DMS79 (cell line): ENCODE measurements at places on chromosomes 6 and 20.

DNA sequence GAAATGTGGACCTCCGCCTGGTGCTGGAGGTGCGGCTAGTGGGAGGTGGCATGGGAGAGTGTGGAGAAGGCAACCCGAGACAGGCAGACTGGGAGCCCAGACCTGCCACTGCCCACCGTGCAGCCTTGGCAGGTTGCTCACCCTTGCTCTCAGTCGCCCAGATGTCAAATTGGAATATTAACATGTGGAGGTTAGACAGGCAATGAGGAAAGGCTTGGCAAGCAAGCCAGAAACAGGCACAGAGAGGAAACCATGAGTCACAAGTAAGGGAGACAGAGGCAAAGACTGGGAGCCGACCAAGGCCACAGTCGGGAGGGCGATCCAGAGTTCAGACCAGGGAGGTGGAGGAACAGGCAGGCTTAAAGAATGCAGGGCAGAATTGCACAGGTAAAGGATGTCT is 178.2 kb downstream of the FOXC1 start:
- DNase-seq = no peak

GRCh38 chr6:11491596-11492463 is 45.7 kb upstream of the TMEM170B start:
- DNase-seq = no peak

DNA sequence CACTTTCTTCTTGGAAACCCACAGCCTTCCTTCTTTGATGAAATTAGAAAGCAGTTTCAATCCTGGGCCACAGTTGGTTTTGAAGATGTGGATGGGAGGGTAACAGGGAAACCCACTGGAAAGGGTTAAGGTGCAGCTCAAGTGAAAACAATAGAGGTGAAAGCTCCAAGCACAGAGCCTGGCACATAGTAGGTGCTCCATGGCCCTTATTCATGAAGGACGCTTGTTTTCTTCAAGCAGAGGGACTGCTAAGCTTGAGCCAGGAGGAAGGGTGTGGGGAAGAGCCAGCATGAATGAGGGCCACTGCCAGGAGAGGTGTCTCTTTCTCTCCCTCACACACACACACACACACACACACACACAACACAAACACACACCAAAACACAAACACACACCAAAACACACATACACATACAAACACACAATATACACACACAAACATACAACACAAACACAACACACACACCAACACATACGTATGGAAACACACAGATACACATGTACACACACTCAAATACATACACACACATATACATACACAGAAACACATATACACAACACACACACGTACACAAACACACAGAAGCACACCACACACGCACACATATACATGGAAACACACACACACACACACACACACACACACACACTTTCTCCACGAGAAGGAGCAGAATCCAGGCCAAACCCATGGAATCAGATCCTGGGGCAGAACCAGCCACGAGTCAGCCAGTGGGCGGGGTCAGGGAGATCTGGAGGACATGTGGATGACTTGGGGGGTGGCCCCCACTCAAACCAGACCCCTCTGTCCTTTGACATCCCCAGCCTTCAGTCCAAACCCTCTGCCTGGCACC is 23.7 kb upstream of the RBPJL start:
- no peak for DNase-seq

DNA sequence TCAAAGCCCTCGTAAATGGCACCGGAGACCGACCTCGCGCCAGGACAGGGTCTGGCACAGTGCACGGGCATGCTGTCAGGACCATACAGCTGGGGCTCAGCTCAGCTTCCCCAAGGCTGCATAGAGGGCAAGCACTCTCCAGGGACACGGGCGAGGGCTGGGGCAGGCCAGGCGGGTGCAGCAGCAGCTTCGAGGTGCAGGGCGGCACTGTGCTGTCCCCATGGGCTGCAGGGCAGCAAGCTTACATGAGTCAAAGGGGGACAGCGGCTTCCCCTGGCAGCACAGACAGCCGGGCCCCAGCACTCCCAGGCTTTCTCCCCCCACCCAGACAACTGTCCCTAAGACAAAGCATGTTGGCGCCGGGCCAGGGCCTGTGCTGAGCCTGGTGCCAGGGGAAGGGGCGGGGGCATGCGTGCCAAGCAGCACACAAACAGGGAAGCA is 25.7 kb downstream of the PSMG4 start:
- no peak for DNase-seq

DNA sequence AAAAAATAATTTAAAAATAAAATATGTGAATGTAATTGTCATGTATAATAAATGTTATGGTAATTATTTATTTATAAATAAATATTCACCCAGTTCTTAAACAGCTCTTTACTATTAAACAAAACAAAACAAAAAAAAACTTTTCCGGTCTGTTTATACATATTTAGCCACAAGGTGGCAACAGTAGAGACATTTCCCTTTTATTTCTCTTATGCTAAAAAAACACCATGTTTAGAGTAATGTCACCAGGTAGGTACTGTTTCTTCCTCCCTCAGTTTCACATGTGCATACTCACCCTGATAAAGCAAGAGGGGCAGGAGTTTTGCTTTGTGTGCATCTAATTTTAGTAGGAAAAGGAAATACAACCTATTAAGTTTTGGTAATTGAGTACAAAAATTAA is 610.4 kb upstream of the IMPG1 start:
- no peak for DNase-seq

- no peak for DNase-seq
Measured at GRCh38 chr6:36139991-36140710, 9.8 kb downstream of the MAPK13 start.

- no peak for DNase-seq
Measured at GRCh38 chr6:14656078-14656521, 538.5 kb downstream of the CD83 start.

GRCh38 chr20:49867453-49868215 is 47.7 kb downstream of the SPATA2 start:
- no peak for DNase-seq

DNA sequence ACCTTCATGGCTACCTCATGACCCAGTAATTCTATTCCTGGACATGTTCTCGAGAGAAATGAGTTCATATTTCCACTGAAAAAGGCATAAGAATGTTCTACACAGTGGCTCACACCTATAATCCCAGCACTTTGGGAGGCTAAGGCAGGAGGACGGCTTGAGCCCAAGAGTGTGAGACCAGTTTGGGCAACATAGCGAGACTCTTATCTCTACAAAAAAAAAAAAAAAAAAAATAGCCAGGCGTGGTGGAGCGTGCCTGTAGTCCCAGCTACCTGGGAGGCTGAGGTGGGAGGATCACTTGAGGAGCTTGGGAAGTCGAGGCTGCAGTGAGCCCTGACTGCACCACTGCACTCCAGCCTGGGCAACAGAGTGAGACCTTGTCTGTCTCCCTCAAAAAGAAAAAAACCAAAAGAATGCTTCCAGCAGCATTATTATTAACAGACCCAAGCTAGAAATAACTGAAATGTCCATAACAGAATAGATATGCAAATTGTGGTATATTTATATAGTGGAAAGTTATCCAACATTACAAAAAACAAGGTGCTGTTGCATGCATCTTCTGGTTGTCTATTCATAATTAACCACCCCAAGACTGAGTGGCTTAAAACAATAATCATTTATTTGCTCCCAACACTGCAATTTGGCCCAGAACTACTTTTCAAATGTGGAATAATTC is 9.4 kb upstream of the RAB44 start:
- DNase-seq = no peak

DNA sequence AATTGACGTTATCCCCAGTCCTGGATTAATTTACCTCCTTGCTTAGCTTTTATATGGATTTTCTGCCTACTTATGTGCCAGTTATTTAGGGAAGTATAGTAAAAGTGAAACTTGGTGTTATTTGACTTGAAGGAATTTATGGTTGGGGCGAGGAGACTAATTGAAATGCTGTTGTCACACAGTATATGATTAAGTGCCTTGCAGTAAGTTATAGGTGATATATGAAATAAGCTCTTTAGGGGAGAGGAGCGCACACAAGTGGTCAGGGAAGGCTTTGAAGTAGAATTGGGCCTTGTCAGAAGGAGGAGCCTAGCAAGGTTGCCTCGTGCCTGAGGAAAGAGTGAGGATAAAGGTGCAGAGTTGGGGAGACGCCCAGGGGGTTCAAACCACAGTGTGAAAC is 20.5 kb downstream of the NCOA7 start:
- DNase-seq = peak; percentile 15

GRCh38 chr6:112781241-112781640 is 434.1 kb downstream of the RFPL4B start:
- DNase-seq = no peak

DNA sequence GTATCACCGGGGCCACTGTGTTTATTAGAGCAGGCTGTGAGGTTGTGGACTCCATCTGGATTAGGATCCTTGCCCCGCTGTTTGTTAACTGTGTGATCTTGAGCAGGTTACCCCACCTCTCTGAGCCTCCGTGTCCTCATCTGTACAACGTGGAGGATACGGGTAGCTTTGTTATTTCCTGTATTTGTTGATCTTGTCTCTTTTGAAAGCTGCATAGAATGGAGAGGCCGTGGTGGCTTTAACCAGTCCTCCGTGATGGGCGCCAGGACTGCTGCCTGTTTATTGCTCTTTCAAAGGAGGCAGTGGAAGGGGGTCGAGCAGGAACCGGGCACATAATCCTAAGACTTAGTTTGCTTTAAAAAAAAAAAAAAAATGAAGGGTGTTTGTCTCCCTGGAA is 22.9 kb downstream of the BCAS4 start:
- DNase-seq = no peak

DNA sequence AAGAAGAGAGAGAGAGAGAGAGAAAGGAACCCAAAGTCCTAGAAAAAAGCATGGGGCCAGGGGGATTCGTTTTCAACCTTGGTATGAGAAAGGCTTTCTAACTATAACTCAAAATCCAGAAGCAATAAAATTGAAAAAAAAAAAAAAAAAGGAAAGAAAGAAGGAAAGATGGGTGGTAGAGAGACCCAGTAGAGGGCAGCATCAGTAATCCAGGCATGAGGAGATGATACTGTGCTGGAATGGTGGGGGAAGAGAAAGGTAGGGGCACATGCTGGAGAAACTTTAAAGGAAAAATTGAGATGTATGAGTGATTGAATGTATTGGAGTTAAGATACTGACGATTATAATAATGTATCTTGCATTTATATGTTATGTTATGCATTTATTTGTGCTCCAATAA is 1040.7 kb upstream of the FLRT3 start:
- no peak for DNase-seq

GRCh38 chr6:105874835-105875626 is 211.1 kb upstream of the PRDM1 start:
- no peak for DNase-seq
